CD4-positive, alpha-beta T cell treated with Interleukin-6 at 100 ng/mL for 8 hours (primary cell): ENCODE measurements at places on chromosomes 2 and 18.
A peak's percentile ranks its signal among the peaks of the same experiment; 100 is the strongest.

DNA sequence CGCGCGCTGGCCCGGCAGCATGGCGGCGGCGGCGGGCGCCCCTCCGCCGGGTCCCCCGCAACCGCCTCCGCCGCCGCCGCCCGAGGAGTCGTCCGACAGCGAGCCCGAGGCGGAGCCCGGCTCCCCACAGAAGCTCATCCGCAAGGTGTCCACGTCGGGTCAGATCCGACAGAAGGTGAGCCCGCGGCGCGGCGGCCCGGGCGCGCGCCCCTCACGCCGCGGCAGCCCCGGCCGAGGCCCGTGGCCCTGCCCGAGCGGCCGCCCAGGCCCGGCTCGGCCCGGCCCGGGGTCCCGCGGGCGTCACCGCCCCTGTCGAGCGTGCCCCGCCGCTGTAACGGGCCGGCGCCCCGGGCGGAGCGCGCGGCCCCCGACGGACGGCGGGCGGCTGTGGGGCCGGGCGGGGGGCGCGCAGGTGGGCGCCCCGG lies 218 bp downstream of the DGKD start:
- no peak for DNase-seq

- no peak for DNase-seq
Observed at GRCh38 chr2:72062336-72062735, 85.3 kb downstream of the CYP26B1 start.

GRCh38 chr18:2087877-2088673 lies 483.2 kb downstream of the METTL4 start:
- DNase-seq = no peak

DNA sequence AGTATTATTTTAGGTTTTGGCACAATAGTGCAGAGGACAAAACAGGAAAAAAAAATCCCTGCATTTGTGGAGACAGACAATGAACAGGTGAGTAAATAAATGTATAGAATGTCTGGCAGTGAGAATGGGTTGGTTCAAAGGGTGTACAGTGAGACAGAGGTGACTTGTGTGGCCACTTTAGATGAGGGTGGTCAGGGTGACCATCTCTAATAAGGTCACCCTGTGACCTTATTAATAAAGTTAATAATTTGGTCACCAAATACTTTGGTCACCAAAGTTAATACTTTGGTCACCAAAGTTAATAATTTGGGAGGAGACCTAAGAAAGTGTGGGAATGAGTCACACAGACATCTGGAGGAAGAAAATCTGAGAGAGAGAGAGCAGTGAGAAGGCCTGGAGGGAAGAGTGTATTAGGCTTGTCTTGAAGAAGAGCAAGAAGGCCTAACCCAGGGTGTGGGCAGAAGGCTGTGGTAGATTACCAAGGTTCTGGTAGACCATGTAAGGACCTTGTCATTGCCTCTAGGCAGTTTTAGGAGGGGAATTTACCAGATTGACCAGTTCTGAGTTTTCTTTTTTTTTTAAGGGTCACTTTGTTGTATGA lies 1368.4 kb upstream of the CELF4 start:
- DNase-seq = no peak

- no peak for DNase-seq
Observed at GRCh38 chr2:209091056-209091455, 332.8 kb upstream of the MAP2 start.

- DNase-seq = no peak
Observed at GRCh38 chr2:134124047-134124753, 129.7 kb upstream of the MGAT5 start.

DNA sequence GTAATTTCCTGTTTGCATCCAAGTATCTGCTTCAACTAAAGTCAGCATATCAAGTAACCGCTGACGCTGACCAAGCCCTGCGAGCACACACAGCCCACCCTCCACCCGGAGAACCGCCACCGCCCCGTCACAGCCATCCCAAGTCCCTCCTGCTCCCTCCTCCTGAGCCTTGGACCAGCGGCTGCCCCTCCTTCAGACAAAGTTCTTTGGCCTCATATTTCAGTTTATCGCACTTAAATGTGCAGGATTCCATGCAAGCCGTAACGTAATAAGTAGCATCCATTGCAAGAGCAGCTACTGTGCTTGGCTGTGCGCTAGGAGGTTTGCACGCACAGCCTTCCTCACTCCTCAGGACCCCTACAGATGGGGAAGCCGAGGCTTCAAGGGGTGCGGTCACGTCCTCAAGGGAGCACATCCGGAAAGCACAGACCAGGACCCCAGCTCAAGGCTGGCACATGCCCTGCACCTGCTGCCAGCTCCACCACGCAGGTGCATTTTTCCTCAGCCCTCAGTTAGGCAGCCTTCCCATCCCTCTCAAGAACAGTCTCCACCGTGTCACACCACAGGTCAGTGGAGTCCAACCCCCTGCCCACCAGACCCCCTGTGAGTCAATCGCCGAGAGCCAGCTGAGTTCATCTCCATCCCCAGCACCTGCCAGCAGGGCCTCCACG lies 17.1 kb downstream of the PXDN start:
- DNase-seq = no peak

- DNase-seq = no peak
Observed at GRCh38 chr2:45928946-45929345, 277.5 kb downstream of the PRKCE start.

GRCh38 chr2:25332571-25332970 lies 9.2 kb downstream of the DNMT3A start:
- no peak for DNase-seq

- DNase-seq = no peak
Observed at GRCh38 chr2:8893474-8893873, 56.1 kb upstream of the KIDINS220 start.

DNA sequence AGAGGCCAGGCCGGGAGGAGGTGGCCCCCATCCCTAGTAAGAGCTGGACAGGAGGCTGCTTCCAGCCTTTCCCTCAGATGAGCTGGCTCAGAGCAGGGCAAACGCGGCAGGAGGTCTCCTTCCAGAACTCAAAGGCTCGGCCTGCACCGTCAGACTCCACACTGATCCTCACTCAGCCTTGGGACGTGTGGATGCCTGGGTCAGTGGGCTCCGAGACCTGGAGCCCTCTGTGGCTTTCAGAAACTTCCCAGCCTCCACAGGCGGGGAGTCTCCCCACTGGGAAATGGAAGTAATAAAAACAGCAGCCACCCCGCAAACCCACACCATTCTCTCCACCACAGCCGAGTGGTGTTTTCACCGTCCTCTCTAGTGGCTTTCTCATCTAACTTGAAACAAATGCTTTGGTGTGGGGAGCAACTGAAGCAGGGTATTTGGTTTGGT lies 54.3 kb downstream of the INPP5D start:
- no peak for DNase-seq

DNA sequence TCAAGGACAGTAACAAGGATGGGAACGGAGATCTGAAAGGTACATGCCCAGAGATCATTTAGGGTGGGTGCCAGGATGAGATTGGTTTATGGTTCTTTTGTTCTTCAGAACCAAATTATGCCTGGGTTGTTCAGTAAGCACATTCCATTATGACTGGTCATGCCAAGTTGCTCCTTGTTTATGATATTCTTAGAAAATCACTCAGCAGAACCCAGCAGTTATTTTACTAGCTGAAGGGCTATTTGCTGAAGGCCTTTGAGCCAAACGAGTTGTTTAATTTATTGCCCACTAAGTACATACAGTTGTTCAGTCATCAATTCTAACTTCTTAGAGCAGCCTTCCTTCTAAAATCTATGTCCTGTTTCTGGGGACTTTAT lies 635 bp downstream of the SLC3A1 start:
- no peak for DNase-seq

- DNase-seq = no peak
Observed at GRCh38 chr2:156023229-156023869, 309.2 kb downstream of the NR4A2 start.

GRCh38 chr2:218229239-218229638 lies 12.2 kb downstream of the ARPC2 start:
- DNase-seq = peak; percentile 66

GRCh38 chr2:31033032-31033431 lies 105.2 kb downstream of the GALNT14 start:
- no peak for DNase-seq

- DNase-seq = no peak
Observed at GRCh38 chr2:178391701-178392100, 59.3 kb downstream of the PRKRA start.

DNA sequence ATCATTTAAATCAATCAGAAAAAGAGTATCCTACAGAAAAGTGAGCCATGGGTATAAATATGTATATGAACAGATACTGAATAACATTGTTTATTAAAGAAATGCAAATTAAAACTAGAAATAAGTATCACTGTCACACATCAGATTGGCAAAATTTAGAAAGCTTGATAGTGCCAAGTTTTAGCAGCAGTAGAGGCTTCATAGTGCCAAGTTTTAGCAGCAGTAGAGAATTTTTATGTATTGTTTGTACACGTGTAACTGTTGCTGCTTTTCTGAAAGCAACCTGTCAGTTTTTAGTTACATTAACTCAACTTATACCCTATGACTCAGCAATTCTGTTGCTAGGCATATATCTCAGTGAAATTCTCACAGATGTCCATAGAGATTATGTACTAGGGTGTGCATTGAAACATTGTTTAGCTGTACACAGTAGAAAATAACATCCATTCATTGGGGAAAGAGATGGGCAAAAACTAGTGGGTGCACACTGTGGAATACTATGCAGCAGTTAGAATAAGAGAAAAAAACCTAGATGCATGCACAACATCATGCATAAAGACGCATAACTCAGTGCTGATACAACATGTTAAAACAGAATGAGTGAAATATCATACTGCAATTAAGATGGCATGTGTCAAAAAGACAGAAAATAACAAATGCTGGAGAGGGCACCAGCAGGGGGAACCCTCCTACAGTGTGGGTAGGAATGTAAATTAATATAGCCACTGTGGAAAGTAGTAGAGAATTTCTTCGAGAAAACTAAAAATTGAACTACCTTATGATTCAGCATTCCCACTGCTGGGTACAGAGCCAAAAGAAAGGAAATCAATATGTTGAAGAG lies 294.5 kb upstream of the NT5C1B start:
- no peak for DNase-seq

GRCh38 chr2:30139131-30139870 lies 7.5 kb upstream of the YPEL5 start:
- peak; percentile 8 for DNase-seq
